ENCODE measurements at places on chromosomes 2 and 18.

DNA sequence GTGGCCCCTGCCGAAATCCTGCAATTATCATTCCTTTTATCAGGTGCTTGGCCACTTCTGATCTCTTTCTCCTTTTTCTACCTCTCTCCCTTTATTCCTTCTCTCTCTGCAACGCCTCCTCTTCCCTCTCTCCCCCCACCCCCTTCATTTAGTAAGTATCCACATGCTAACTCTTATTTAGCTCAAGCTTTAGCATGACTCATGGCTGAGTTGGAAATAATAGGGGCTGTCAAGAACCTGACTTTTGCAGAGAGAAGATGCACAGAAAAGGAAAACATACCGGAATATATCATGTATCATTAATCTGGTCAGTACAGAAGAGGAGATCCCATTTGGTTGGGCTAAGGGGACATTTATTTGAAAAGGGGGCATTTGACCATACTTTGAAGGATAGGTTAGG is 33.1 kb downstream of the FAM171B start:
- no peak for DNase-seq

GRCh38 chr2:204272089-204272488 is 273.2 kb upstream of the PARD3B start:
- DNase-seq: peak; percentile 61

DNA sequence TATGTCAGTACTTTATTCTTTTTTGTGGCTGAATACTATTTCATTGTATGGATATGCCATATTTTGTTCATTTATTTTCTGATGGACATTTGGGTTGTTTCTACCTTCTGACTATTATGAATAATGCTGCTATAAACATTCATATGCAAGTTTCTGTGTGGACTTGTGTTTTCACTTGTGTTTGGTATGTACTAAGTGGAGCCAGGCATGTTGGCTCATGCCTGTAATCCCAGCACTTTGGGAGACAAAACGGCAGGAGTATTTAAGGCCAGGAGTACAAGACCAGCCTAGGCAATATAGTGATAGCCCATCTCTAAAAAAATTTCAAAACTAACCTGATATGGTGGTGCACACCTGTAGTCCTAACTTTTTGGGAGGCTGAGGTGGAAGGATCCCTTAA is 23.3 kb downstream of the MARCHF7 start:
- DNase-seq: no peak

DNA sequence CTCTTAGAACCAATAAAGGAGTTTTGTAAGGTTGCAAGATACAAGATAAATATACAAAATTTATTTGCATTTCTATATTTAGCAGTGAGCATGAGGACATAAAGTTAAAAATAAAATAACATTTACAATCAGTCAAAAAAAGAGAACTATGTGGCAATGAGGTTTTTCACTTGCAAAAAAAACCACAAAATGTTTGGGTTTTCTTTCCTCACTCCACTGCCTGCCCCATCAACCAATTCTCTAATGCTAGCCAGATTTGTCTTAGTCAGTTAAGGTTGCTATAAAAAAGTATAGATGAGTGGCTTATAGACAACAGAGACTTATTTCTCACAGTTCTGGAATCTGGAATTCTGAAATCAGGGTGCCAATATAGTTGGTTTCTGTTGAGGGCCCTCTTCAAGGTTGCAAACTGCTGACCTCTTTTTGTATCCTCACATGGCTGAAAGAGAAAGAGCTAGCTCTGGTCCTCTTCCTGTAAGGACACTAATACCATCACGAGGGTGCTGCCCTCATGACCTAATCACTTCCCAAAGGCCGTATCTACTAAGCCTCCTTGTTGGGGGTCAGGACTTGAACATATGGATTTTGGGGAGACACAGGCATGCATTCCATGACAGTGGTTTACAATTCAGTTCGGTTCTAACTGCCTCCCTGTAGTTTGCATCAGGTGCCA is 566.2 kb downstream of the GALR1 start:
- no peak for DNase-seq

DNA sequence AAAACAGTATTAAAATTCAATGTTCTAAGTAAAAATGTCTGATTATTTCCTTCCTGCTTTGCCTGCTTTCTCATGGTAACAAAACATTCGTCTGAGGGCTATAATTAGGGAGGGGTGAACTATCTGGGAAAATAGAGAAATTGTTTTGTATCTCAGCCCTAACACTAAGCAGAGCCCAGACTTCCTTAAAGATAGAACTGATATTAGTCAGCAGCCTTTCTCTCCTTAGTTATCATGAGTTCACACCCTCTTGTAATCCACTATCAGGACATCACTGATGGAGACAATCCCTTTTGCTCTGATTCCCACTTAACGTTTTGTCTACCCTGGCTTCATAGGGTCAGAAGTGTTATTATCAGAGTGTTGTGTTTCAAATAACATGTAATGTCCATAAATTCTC is 701.1 kb upstream of the ZEB2 start:
- no peak for DNase-seq

- no peak for DNase-seq
Observed at GRCh38 chr2:197675711-197676188, 363 bp upstream of the RFTN2 start.

- DNase-seq: no peak
Observed at GRCh38 chr2:10519394-10519740, 71.2 kb upstream of the ODC1 start.

DNA sequence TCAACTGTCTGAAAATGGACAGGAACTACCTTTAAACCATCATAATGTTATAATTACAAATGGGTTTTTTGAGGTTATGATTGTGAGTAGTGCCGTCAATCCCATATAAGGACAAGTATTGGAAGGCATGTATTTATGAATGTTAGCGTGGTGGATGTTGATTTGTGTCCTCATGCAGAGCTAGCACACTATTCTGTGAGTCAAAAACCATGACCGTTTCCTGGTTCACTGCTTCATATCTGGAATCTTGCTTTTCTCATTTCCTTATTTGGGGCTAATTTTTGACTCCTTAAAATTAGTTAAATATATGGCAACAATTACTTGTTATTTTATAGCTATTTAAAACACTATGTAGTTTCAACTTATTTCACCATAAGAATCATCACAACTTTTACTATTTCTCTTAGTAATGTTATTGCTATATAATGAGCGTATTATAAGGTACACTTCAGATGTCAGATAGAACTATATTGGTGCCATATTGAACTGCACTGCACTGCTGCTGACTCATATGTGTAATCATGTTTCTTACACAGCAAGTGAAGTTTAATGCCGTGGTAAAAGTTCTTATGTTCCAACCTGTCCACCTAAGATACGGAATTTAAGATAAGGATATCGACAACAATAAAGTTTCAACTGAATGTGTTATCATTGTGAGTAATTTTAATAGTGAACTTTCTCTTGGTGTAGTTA is 192.8 kb downstream of the PTGR3 start:
- no peak for DNase-seq

- DNase-seq: no peak
Observed at GRCh38 chr2:196290569-196290968, 119.2 kb upstream of the STK17B start.

DNA sequence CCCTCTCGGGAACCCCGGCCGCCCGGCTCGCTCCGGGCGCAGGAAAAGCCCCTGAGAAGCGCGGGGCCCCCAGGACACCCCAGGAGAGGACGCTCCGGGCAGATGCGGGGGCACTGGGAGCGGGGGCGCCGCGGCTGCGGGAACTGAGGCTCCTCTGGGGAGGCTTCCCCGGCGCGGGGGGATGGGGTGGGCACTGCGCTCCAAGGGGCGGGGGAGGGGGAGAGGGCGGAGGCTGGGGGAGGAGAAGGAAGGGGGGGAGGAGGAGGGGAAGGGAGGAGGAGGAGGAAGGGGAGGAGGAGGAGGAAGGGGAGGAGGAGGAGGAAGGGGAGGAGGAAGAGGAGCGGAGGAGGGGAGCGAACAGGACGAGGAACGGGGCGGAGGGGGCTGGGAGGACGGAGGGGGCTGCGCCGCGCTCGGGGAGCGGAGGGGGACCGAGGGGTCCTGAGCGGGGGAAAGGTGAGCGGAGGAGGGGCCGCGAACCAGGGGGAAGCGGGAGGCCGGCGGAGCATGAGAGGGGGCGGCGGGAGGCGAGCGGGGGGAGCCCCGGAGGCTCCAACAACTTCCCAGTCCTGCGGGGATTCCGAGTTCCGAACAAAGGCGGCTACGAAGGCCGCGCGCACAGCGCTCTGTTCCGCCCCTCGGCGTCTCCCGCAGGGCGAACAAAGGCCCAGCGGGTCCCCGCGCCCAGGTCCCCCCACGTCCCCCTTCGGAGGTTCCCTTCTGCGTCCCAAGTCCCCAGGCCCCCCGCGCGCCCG is 742 bp downstream of the PXDN start:
- no peak for DNase-seq

- no peak for DNase-seq
Observed at GRCh38 chr2:108612153-108612513, 77.9 kb downstream of the LIMS1 start.

GRCh38 chr2:140654565-140654964 is 1476.3 kb downstream of the LRP1B start:
- DNase-seq: no peak

- no peak for DNase-seq
Observed at GRCh38 chr18:924987-925386, 20.3 kb downstream of the ADCYAP1 start.

GRCh38 chr2:17835516-17835915 is 19.3 kb downstream of the MSGN1 start:
- no peak for DNase-seq

DNA sequence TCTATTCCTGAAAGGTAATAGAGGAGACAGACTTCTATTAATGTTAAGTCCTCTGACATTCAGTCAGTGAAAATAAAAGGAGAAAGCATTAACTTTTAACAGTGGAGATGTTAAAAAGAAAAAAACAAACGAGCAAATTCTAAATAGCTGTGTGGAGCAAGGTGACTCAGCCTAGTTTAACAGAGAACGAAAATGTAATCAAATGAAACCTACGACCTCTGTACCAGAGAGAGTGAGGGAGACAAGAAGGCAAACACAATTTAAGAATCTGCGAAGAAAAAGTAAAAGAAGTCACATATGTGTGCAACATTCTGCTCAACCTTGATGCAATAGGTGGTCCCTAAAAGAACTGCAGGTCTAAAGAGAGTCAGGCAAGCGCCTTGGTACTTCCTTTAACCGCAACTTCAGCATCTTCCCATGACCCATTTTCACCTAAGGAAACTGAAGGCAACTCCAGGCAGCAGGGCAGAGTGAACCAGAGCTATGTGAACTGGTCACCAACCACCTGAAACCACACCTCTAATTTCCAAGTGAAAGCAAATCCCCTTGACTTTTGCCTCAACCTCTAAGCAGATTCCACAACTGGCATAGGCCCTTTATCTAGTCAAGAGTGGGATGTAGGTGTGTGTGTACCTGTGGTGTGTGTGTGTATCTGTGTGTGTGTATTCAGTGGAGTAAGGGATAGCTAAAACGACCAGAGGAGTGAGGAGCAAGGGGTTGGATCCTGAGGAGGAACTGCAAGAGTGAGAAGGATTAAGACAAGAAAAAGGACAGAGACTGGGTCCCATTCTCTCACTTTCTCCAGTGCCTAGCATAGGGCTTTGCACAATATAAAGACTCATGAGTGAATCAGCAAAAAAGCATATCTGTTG is 43.0 kb downstream of the FIGN start:
- DNase-seq: no peak

DNA sequence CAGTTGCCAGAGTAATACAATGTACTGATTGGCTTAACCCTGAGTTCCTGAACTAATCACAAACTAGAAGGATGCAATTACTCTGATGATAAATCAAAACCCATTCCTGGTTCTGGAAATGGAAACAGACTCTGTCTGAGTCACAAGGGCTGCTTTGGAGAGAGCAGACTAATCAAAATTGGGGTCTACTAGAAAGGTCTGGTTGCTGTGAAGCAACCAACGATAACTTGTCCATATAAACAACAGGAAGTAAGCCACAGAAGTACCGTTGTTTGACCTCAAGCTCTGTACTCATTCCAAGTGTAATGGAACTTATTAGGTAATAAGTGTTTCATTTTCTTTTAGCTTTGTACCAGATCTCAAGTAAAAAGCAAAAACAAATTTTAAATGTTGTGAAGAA is 49.7 kb downstream of the RASGRP3 start:
- no peak for DNase-seq

GRCh38 chr18:12694032-12694431 is 8.5 kb downstream of the CEP76 start:
- no peak for DNase-seq

DNA sequence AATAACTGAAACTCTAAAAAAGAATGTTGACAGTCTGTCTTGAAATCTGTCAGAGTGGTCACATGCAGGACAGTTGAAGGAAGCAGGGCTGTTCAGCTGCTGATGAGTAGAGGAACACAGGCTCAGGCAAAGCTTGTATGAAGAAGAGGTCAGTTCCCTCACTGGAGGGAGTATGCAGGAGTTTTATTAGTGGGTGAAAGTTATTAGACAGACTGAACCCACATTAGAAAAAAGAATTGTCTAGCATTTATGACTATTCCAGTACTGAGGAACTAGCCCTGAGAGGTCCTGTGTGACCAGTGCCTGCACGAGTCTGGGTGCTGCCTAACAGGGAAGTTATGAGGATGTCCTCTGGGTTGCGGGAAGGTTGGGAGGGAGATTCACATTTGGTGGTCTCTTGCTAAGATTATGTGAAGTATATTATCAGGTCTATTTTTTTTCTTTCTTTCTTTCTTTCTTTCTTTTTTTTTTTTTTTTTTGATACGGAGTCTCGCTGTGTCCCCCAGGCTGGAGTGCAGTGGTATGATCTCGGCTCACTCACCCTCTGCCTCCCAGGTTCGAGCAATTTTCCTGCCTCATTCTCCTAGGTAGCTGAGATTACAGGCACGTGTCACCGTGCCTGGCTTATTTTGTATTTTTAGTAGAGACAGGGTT is 9.6 kb downstream of the TET3 start:
- no peak for DNase-seq

- no peak for DNase-seq
Observed at GRCh38 chr2:136052369-136053362, 65.3 kb downstream of the CXCR4 start.

- no peak for DNase-seq
Observed at GRCh38 chr18:79511271-79511670, 115.5 kb downstream of the NFATC1 start.

- DNase-seq: no peak
Observed at GRCh38 chr2:197174539-197175094, 136.0 kb downstream of the ANKRD44 start.

DNA sequence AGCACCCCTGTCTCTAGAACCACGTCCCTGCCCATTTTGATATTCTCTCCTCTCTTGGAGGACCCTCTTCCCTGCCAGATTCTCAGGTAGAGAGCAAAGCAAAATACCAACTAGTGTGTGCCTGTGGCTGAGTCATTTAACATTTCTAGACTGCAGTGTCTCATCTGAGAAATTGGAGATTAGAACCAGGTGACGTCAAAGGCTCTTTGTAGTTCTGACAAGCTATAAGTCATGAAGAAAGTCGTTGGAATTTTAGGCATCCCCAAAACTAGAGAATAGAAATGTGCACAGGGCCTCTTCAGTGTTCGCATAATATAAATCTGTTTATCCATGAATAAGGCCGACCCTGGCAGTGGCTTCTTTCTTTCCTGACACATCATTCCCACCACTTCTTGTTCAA is 74.4 kb upstream of the TANC1 start:
- DNase-seq: no peak
